Lung (tissue), 17 donors: ENCODE measurements at places on chromosomes 2 and 18. TPM values are rescaled to one million over a fixed set of nuclear protein-coding genes. Genes with fewer than 3 reads are reported as not detected.

Gene TMEM200C
- 0.12 TPM for polyA plus RNA-seq

Gene ALPG
- 0.14 TPM for polyA plus RNA-seq

Gene IL36RN
- polyA plus RNA-seq = 0.01 TPM

Gene NPAS2
- 10.3 TPM for polyA plus RNA-seq

Gene STK17B
- 18.6 TPM for polyA plus RNA-seq

DNA sequence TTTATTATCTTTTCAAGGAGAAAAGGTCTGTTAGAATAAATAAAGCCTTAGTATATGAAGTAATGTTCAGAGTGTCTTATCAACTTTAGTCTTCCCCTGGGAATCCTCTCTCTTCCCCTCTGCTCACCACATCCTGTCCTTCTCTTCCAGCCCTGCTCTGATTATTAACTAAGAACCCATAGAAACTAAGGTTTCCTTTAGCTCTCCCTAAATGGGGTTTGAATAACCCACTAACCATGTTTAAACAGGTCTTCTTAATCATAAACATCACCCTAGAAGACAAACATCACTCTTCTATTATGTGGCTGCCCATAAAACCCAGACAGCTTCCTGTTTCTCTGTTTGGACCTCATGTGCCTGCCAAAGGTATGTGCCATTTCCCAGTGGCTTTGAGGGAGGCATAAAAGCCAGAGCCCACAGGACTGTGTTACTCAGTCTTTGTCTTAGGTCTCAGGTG is 50.1 kb downstream of the SLC14A1 start:
- no peak overlapping the region for H3K4me3 ChIP-seq
- peaks cover 18% of the 10 kb centered on the region for H3K27me3 ChIP-seq
- H3K27ac ChIP-seq = no peak overlapping the region
- H3K36me3 ChIP-seq = no peaks in the 10 kb centered on the region

DNA sequence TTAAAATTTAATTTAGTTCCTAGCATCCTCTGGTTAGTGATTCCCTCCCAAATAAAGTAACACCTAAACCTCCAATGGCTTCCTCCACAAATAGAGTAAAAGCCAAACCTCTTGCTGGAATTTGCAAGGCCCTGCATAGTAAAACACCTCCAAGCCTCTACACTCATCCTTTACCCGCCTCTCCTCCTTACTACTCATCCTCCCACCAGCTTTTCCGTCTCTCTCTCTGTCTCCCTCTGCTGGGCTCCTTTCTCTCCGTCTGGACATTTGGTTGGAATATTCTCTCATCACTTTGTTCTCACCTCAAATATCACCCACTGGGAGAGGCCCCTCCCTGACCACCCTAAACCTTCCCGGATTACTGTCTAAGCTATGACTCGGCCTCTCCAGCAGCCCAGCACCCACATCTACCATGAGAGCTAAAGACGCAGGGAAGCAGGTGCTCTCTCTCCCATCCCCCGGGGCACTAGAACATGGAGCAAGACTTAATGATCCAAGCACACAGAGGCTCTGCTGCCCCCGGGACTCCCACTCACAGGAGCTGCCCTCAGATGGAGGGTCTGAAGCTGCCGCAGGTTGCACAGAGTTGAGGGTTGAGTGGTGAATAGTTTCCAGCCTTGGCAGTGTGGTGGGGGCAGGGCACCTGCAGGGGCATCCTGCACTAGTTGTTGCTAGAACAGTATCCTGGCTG is 167.2 kb downstream of the FBXO15 start:
- H3K4me3 ChIP-seq = no peak overlapping the region
- no peaks in the 10 kb centered on the region for H3K27me3 ChIP-seq
- H3K4me1 ChIP-seq = no peaks in the 10 kb centered on the region

DNA sequence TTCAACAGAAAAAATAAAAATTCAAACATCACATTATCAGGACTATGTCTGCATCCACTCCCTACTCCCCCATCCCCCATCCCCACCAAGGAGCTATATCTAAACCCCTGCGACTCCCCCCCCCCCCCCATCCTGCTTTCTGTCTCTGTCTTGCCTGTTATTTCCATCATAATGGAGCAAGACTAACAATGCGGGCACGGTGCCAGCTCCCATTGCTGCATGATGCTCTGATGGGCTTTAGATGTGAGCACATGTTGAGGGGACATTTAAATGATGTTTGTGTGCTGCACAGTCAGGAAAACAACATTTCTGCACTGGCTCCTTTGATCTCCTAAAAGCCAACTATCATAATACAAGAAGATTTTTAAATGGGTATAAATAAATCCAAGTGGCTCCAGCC is 644.2 kb upstream of the SETBP1 start:
- H3K4me3 ChIP-seq = no peak overlapping the region
- no peaks in the 10 kb centered on the region for H3K4me1 ChIP-seq
- H3K27ac ChIP-seq = no peak overlapping the region

GRCh38 chr2:218249691-218250090 is 11.1 kb upstream of the GPBAR1 start:
- DNase-seq = no peak
- H3K27ac ChIP-seq = no peak overlapping the region

DNA sequence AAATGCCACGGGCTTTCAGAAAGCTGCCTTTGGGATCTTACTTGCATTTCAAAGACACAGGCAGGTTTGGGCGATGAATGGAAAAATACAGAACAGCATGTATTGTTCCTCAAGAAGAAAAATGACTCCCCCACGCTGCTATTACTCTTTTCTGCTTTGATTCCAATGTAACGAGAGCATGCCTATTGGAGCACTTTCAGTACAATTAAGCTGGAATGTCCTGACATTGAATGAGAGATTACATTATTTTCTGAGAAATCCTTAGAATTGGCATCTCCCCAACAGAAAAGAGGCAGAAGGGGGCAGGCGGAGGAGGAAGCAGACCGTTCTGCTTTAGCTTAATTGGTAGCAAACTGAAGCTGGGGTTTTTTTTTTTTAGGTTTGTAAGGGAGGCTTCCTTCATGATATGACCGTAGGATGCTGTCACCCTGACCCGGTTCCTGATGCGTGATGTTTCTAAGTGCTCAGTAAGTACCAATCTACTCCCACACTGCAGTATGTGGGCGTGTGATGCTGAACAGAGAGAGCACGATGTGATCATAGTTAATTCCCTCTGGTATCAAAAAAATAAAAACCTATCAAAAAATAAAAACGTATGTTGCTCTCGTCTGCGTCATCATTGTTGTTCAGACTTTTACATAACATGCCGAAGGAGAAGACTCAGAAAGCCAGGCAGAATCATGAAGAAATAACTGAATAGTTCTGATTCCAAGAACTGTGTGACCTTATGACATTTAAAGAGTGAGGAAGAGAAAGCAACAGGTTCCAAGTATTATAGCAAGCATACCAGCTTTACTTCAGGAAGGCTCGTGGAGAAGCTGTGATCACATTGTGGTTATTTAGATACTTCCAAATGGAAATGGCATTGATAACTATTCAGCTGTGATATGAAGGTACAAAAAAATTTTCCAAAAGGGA is 40.5 kb downstream of the LONRF2 start:
- H3K36me3 ChIP-seq = no peaks in the 10 kb centered on the region
- H3K4me1 ChIP-seq = no peaks in the 10 kb centered on the region
- no peak overlapping the region for H3K4me3 ChIP-seq
- no peaks in the 10 kb centered on the region for H3K27me3 ChIP-seq
- H3K27ac ChIP-seq = no peak overlapping the region
- DNase-seq = peak; percentile 55

DNA sequence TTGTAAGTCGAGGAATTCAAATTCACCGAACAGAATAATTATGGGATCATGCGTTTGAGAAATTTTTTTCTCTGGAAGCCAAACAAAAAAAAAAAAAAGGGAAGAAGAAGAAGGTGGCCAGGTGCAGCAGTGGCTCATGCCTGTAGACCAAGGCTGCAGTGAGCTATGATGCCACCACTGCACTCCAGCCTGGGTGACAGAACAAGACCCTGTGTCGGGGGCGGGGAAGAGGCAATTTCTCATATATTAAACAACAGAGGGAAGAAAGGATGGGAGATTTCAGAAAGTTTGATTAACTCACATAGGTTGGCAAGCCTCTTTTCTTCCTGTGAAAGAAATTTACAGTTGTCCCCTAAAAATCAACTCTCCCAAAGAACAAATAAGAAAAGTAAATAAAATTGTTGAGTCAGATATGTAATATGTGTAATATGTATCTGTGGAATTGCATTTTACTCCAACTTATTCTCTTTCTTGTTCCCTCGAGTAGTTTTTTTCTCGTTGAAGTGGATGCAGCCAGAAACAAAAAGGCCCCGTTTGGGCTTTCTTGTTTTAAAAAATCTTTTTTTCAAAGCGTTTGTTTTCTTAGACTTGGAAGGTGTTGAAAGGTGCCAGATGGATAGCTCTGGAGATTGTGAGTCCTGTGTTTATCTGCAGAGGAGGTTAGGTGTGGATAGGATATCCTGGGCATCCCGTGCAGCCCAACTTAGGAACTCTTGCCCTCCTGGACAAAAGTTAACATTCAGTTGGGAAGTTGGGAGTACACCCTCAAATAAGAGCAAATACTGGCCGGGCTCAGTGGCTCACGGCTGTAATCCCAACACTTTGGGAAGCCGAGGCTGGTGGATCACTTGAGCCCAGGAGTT is 25.4 kb upstream of the FMNL2 start:
- H3K4me1 ChIP-seq = no peaks in the 10 kb centered on the region
- no peak for DNase-seq
- no peak overlapping the region for H3K4me3 ChIP-seq
- no peaks in the 10 kb centered on the region for H3K36me3 ChIP-seq

GRCh38 chr2:2646433-2647051 is 315.5 kb upstream of the MYT1L start:
- H3K36me3 ChIP-seq = no peaks in the 10 kb centered on the region
- H3K27me3 ChIP-seq = no peaks in the 10 kb centered on the region
- DNase-seq = no peak

- DNase-seq = no peak
- no peak overlapping the region for H3K27ac ChIP-seq
- no peaks in the 10 kb centered on the region for H3K36me3 ChIP-seq
- no peaks in the 10 kb centered on the region for H3K27me3 ChIP-seq
- no peak overlapping the region for H3K4me3 ChIP-seq
Observed at GRCh38 chr2:139170406-139170805, 390.2 kb upstream of the NXPH2 start.

GRCh38 chr2:1742681-1743395 is 1.5 kb downstream of the PXDN start:
- peak overlapping the region; percentile 68 for H3K27ac ChIP-seq
- peak overlapping the region; percentile 52 for H3K4me3 ChIP-seq
- H3K27me3 ChIP-seq = no peaks in the 10 kb centered on the region
- peaks cover 20% of the 10 kb centered on the region for H3K4me1 ChIP-seq
- H3K36me3 ChIP-seq = no peaks in the 10 kb centered on the region

GRCh38 chr2:16553226-16553625 is 112.4 kb downstream of the CYRIA start:
- no peaks in the 10 kb centered on the region for H3K27me3 ChIP-seq
- H3K27ac ChIP-seq = no peak overlapping the region
- no peak overlapping the region for H3K4me3 ChIP-seq
- no peaks in the 10 kb centered on the region for H3K4me1 ChIP-seq
- peaks cover 3% of the 10 kb centered on the region for H3K36me3 ChIP-seq

DNA sequence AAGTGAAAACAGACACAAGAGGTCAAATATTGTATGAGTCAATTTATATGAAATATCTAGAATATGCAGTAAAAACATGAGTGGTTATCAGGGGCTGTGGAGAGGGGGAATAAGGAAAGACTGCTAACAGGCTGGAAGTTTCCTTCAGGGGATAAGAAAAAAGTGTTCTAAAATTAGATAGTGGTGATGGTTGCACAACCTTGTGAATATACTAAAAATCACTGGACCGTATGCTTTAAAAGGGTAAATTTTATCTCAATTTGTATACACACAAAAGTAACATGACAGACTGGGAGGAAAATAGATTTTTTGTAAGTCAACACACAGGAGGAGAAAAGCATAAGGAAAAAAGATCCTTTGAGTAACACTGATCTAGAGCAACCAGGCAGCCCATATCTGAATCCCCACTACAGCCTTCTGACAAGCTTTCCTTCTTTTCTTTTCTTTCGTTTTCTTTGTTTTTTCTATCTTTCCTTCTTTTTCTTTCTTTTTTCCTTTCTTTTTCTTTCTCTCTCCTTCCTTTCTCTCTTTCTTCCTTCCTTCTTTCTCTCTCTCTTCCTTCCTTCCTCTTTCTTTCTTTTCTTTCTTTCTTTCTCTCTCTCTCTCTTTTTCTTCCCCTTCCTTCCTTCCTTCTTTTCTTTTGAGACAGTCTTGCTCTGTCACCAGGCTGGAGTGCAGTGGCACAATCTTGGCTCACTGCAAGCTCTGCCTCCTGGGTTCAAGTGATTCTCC is 95.4 kb downstream of the AAK1 start:
- no peak overlapping the region for H3K4me3 ChIP-seq
- H3K27ac ChIP-seq = no peak overlapping the region
- DNase-seq = no peak
- no peaks in the 10 kb centered on the region for H3K4me1 ChIP-seq
- no peaks in the 10 kb centered on the region for H3K36me3 ChIP-seq

- no peaks in the 10 kb centered on the region for H3K36me3 ChIP-seq
- DNase-seq = no peak
- no peaks in the 10 kb centered on the region for H3K27me3 ChIP-seq
- no peak overlapping the region for H3K27ac ChIP-seq
- no peak overlapping the region for H3K4me3 ChIP-seq
Observed at GRCh38 chr18:48018851-48019250, 88.4 kb upstream of the SMAD2 start.

GRCh38 chr18:59420244-59420643 is 61.2 kb upstream of the LMAN1 start:
- no peak overlapping the region for H3K4me3 ChIP-seq
- H3K27ac ChIP-seq = no peak overlapping the region
- peaks cover 6% of the 10 kb centered on the region for H3K4me1 ChIP-seq

- peak overlapping the region; percentile 79 for H3K27ac ChIP-seq
- no peaks in the 10 kb centered on the region for H3K36me3 ChIP-seq
- peaks cover 41% of the 10 kb centered on the region for H3K4me1 ChIP-seq
- H3K4me3 ChIP-seq = no peak overlapping the region
- H3K27me3 ChIP-seq = no peaks in the 10 kb centered on the region
Observed at GRCh38 chr2:43306197-43306596, 79.8 kb upstream of the ZFP36L2 start.

DNA sequence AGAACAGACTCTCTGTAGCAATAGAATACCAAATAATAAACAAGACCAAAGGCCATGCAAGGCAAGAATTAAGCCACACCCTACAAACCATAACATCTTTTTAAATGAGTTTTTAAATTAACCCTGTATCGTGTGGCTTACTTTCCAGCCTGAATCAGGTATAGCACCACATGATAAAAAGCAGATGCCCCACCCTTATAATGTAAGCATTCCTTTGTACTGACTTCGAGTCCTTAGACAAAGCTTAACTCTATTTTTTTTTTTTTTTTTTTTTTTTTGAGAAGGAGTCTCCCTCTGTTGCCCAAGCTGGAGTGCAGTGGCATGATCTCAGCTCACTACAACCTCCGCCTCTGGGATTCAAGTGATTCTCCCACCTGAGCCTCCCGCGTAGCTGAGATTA is 1.7 kb upstream of the C2orf42 start:
- no peak overlapping the region for H3K4me3 ChIP-seq
- peaks cover 3% of the 10 kb centered on the region for H3K36me3 ChIP-seq
- no peak for DNase-seq
- no peak overlapping the region for H3K27ac ChIP-seq

- H3K27me3 ChIP-seq = no peaks in the 10 kb centered on the region
- H3K4me1 ChIP-seq = no peaks in the 10 kb centered on the region
- no peak overlapping the region for H3K4me3 ChIP-seq
- no peak for DNase-seq
- H3K27ac ChIP-seq = no peak overlapping the region
- H3K36me3 ChIP-seq = no peaks in the 10 kb centered on the region
Observed at GRCh38 chr2:151891566-151892194, 63.5 kb upstream of the ARL5A start.
